ENCODE measurements at places on chromosomes 16 and 17.

DNA sequence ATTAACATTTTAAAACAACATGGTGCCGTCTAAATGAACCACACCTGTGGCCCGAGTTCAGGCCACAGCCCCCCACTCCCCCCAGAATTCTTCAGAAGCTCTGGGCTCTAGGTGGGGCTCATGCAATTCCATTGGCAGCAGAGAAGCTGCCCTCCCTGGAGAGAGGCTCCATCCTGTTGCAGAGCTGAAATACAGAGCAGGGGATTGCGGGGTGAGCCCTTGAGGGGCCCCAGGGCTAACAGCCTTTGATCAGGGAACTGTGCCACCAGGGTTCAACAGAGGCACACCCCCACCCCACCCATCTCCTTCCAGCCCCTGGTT is 69.3 kb downstream of the ABR start:
- DNase-seq: no peak

- DNase-seq: no peak
Observed at GRCh38 chr17:70945386-70945785, 776.1 kb downstream of the KCNJ2 start.

- DNase-seq: no peak
Observed at GRCh38 chr16:20870122-20870820, 29.9 kb downstream of the DCUN1D3 start.

DNA sequence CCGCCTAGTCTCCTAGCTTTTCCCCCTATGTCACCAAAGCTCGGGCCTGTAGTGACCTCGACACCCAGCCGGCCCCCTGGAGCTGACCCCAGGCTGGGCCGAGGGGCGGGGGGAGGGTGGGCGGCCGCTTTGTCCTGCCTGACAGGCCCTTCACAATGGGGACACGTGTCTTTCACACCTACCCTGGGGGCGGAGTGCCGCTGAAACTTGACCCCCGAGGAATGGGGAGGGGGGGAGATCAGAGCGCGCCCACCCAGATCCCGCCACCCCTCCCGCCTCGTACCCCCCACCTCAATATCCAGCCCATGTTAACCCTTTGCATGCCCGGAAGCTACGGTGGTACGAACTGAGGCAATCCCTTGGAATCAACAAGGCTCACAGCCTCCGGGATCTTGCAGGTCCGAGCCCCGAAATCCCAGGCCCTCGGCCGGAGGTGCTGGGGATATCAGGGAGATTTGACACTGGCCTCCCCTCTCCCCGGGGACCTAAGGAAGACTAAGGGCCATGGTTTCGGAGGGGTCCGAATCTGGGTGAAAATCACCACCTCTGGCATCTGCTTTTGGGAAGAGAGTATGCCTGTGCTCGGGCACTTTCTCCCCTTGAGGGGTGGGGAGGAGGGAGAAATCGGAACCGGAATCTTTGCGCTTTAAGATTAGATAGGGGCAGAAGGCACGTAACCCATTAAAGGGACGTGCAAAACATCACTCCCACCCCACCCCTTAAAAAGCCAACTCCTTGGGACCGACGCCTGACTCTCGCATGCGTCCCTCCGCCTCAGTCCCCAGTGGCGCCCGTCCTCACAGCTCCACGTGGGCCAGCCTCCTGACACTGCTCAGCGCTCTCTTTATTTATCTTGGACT is 2.6 kb downstream of the NOG start:
- DNase-seq: no peak

GRCh38 chr16:84893849-84894599 is 74.2 kb downstream of the CRISPLD2 start:
- DNase-seq: no peak

DNA sequence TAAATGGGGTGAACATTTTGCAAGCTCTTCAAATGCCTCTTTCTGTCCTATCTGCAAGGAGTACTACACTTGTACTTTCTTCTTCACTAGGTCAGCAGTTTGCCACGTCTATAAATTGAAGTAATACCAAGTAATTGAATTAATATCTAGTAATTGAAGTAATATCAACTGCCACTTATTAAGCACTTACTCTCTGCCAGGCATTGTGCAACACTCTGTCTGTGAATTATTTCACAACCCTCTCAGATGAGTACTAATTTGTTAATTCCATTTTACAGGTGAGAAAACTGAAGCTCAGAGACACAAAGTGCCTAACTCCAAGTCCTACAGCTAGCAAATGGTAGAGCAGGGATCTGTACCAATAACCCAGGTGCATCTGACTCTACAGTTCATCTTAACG is 4.1 kb downstream of the SDR42E1 start:
- DNase-seq: no peak
